CD4-positive, alpha-beta T cell treated with Interleukin-6 at 100 ng/mL for 8 hours (primary cell): ENCODE measurements at places on chromosomes 5 and 9.
A peak's percentile ranks its signal among the peaks of the same experiment; 100 is the strongest.

GRCh38 chr9:133731876-133732638, 6.1 kb downstream of the SARDH start:
- DNase-seq, result no peak

GRCh38 chr9:94778013-94778412, 51.5 kb downstream of the AOPEP start:
- DNase-seq, result no peak

GRCh38 chr5:130289132-130290088, 385.1 kb downstream of the CHSY3 start:
- no peak for DNase-seq

DNA sequence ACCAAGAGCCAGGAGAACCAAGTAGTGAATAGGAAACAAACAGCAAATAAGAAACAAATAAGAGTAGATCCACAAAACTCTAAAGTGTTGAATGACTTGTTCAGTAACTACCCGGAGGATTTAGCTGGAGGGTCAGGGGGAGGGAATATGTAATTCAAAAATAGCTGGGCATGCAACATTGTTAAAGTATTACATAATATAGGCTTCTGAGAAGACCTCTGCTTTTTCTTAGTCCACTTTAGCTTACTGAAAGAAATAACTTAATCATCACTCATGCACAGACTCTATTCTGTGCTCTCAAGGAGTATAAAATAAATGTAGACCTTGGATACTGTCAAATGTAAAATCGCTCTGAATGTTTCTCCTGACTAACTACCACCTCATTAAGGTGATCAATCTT, 183.2 kb upstream of the POU5F2 start:
- no peak for DNase-seq

DNA sequence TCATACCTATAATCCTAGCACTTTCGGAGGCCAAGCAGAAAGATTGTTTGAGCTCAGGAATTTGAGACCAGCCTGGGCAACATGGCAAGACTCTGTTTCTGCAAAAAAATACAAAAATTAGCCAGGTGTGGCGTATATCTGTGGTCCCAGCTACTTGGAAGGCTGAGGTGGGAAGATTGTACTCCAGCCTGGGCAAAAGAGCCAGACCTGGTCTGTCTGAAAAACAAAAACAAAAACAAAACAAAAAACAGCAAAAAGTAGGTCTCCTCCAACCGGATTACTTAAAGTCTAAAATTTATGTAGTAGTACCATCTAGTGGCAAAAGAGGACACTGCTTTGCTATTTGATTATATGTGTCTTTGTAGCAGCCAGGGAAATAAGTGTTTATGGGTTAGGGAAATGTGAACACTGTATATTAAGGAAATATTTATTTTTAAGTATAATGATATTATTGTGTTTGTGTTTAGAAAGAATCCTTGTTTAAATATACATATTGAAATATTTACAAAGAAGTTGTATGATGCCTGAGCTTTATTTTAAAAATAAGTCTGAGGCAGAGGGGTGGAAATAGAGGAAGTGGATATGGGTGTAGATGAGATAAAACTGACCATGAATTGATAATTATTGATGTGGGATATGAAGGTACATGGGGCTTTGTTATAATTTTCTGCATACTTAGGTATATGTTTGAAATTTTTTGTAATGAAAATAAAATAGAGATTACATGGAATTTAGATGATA, 20.0 kb downstream of the APC start:
- peak; percentile 43 for DNase-seq

DNA sequence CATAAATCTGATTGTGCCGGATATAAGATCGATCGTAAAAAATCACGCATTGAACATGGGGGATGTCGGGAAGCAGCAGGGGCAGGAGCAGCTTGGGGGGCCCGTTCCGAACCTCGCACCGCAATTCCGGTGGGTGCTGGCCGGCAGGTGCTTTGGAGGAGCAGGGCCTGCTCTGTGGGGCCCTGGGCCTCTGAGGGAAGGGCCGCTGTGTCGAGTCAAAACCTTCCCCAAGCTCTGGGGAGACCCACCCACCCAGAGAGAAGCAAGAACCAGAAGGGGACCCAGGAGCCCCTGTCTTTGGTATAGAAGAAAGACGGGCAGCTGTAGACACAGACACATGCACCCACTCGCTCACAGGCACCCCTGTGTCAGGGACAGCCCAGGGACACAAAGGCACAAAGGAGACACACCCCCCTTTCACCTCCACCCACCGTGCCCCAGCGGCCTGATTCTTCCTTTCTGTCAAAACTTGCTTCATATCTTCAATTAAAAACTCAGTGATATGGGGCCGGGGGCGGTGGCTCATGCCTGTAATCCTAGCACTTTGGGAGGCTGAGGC, 49.4 kb upstream of the ZBTB43 start:
- DNase-seq, result no peak
